Bronchus fibroblast of lung (primary cell): ENCODE measurements at places on chromosomes 12 and 14. TPM values are rescaled to one million over a fixed set of nuclear protein-coding genes. Genes with fewer than 3 reads are reported as not detected.

Gene CMA1
- not detected in 2 replicates for total RNA-seq

Gene ANKRD33
- total RNA-seq, result under 0.01 TPM in 1 of 2 replicates, not detected in the other

Gene HOXC12
- not detected in 2 replicates for total RNA-seq

Gene POTEG
- not detected in 2 replicates for total RNA-seq

Gene PDE6H
- total RNA-seq, result not detected in 2 replicates

Gene SALL2
- total RNA-seq, result 7.2 and 9.2 TPM in 2 replicates

Gene CCDC38
- not detected in 2 replicates for total RNA-seq

Gene RND1
- 0.30 TPM in 1 of 2 replicates, not detected in the other for total RNA-seq

Gene SERPINA9
- 0.45 TPM in 1 of 2 replicates, not detected in the other for total RNA-seq

Gene CLEC2A
- not detected in 2 replicates for total RNA-seq

Gene MSRB3
- 14.9 and 17.8 TPM in 2 replicates for total RNA-seq

Gene PRH2
- total RNA-seq, result 0.30 TPM in 1 of 2 replicates, not detected in the other

Gene LALBA
- total RNA-seq, result not detected in 2 replicates

Gene OR4E2
- total RNA-seq, result not detected in 2 replicates

Gene TAC3
- 0.34 TPM in 1 of 2 replicates, not detected in the other for total RNA-seq

Gene ST8SIA1
- total RNA-seq, result 0.89 and 1.5 TPM in 2 replicates

Gene KERA
- not detected in 2 replicates for total RNA-seq

Gene ZFP36L1
- 58.2 and 71.9 TPM in 2 replicates for total RNA-seq

Gene NPFF
- total RNA-seq, result not detected in 2 replicates

Gene RNASE9
- total RNA-seq, result not detected in 2 replicates

Gene DGKA
- total RNA-seq, result 31.1 and 33.3 TPM in 2 replicates

Gene PPP2R5C
- total RNA-seq, result 67.3 and 85.6 TPM in 2 replicates

Gene MYH7
- total RNA-seq, result not detected in 2 replicates

Gene NEMP1
- 9.5 and 11.4 TPM in 2 replicates for total RNA-seq

Gene NRL
- total RNA-seq, result 0.59 and 2.9 TPM in 2 replicates

Gene SLC4A8
- 2.1 and 3.0 TPM in 2 replicates for total RNA-seq

Gene DNAH10
- total RNA-seq, result under 0.01 TPM in 2 replicates

Gene CLEC2D
- total RNA-seq, result 0.50 and 0.59 TPM in 2 replicates

Gene DIO3
- total RNA-seq, result not detected in 2 replicates

Gene RILPL2
- 2.2 and 2.4 TPM in 2 replicates for total RNA-seq

Gene PPP1R1A
- not detected in 2 replicates for total RNA-seq

Gene OTUB2
- total RNA-seq, result 1.3 TPM in 2 replicates

Gene KRT83
- not detected in 2 replicates for total RNA-seq

Gene KCNH3
- total RNA-seq, result 0.30 and 2.2 TPM in 2 replicates

Gene CNTN1
- under 0.01 and 0.17 TPM in 2 replicates for total RNA-seq

Gene LRRC10
- total RNA-seq, result not detected in 2 replicates
